ENCODE measurements at places on chromosomes 3 and 15.
A peak's percentile ranks its signal among the peaks of the same experiment; 100 is the strongest.

GRCh38 chr3:37323494-37323893 is 149.1 kb upstream of the LRRFIP2 start:
- no peak for DNase-seq

GRCh38 chr3:61780016-61780415 is 218.6 kb downstream of the PTPRG start:
- no peak for DNase-seq

GRCh38 chr3:52196977-52197376 is 983 bp upstream of the ALAS1 start:
- no peak for DNase-seq

- no peak for DNase-seq
These were observed 2.7 kb downstream of the MTFMT start for GRCh38 chr15:65026756-65027155.

DNA sequence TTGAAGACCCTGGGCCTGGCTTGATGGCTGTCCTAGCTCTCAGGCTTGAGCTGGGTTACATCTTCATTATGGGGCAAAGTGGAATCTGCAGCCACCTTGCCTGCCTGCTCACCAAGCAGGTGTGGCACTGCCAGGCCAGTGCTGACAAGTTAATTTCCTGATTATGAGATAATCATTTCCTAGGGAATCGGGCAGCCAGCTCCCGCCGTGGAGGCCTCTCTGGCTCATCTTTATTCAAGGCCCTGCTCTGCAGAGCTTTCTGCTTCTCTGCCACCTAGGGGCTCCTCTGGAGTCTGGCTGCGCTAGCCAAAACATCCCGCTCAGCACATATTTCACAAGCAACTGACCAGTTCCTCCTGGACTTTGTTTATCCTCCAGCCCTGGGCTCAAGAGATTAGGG is 9.9 kb downstream of the LOXL1 start:
- DNase-seq: no peak

- DNase-seq: peak; percentile 14
These were observed 7.9 kb upstream of the SRP14 start for GRCh38 chr15:40046721-40047414.

- no peak for DNase-seq
These were observed 82.0 kb downstream of the TIGIT start for GRCh38 chr3:114375608-114376421.

DNA sequence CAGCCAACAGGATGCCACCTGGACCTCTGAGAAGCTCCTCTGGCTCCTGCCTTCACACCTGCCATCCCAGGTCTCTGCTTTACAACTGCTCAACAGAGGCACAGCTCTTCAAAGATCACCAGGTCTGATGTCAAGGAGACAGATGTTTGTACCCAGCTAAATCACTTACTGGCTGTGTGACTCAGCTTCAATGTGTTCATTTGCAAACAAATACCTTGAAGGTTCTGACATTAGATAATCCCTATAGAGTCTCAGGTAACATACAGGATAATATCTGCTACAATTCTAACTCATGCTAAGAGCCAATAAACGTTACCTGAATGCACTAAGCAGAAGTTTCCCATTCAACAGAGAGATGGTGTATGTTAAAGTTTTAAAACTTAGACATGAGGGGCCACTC is 163.4 kb upstream of the IGF1R start:
- DNase-seq: no peak

- DNase-seq: no peak
These were observed 638 bp downstream of the BLOC1S6 start for GRCh38 chr15:45587863-45588170.

- no peak for DNase-seq
These were observed 28.1 kb upstream of the PROK2 start for GRCh38 chr3:71813073-71813472.

DNA sequence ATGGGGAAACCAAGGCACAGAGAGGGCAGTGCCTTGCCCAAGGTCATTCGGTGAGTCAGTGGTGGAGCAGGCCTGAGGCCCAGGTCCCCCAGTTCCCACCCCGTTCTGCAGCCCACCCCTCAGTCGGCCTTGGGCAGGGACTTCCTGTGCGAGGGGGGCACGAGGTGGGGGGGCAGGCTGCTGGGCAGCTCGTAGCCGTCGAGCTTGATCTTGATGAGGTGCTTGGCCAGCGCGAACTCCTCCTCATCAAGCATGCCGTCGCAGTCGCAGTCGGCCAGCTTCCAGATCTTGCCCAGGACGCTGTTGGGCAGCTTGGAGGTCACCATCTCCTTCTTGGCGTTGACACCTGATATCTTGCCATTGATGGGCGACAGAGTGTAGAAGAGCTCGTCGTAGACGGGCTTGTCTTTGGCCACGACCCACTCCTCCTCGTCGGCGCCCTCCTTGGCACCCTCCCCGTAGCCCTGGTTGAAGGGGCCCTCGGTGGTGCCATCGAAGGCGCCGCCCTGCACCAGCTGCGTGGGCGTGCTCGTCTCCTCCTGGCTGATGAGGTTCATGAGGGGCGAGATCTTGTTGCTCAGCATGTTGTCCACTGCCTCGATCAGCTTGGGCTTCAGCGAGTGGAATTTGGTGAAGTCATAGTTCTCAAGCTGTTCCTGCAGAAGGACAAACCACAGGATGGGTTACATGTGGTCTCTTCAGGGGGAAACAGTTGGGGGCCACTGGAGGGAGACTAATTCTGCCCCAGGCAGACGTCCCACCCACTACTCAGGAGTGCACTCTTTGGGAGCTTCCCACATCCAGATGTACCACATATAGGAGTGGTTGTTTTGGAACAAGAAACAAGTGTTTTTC is 6.9 kb upstream of the SPTBN5 start:
- no peak for DNase-seq

GRCh38 chr3:1766384-1766783 is 332.3 kb upstream of the CNTN4 start:
- DNase-seq: no peak

GRCh38 chr15:81271761-81272644 is 51.9 kb downstream of the STARD5 start:
- peak; percentile 32 for DNase-seq

DNA sequence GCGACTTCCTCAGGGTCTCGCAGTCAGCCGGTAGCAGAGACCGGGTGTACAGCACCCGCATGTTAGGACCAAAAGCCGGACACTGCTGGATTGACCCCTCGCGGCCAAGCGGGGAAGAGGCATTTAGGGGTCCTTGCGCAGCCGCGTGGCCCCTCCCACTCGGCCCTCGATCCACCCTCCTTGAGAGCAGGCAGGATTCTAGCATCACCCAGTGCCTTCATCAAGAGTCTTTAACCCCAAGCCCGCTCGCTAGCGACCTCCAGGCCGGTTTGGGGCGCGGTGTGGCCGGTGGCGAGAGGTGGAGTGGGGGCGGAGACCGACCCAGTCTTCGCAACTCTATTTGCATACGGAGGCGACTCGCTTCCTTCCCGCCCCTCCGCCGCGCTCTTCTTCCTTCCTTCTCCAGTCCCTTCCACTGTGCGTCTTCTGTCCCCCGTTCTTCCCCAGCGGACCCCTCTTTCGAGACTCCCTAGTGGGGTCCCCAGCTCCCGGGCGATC is at the start of gene ST6GAL1:
Gene ST6GAL1 (plus strand): TSS at position 384 of the 498 bp plus-strand sequence. CDS start 112,178 bp downstream, outside the sequence.
- DNase-seq: peak; percentile 88

DNA sequence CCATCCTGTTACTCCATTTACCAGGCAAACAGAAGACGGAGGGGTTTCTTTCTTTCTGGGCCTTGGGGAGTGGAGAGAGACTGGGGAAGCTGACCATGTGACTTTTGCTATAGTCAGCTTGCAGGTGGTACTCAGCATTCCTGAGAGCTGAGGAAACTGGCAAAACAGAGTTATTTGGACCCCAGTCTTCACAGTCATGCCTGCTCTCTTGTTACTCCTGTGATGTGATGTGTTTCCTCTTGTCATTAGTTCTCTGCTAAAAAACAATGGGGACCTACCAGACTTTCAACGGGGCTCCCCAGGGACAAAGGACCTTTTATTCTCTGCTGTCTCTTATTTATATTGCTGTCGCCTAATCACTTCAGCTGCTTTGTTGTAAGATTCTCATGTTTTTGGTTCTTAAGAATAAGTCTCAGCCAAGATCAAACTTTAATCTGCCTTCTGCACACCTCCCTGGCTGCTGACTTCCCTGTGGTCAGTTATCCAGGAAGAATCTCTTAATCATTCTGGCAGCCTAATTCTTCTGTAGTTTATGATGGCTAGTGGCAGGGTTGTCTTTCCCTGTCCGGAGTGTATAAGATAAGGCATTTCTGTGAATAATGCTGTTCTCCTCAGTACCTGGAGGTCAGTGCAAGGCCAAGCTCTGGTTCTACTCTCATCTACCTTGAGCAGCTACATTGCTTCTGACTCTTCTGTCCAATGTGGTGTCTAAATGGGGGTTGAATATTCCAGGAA is 8.8 kb downstream of the STARD9 start:
- peak; percentile 57 for DNase-seq

GRCh38 chr3:112508261-112508660 is 9.0 kb upstream of the BTLA start:
- DNase-seq: no peak

GRCh38 chr15:39530480-39531342 is 50.2 kb upstream of the THBS1 start:
- peak; percentile 77 for DNase-seq

- no peak for DNase-seq
These were observed 35.6 kb upstream of the SLC6A1 start for GRCh38 chr3:10956986-10957385.

- no peak for DNase-seq
These were observed 1.2 kb upstream of the ICE2 start for GRCh38 chr15:60480149-60480548.

DNA sequence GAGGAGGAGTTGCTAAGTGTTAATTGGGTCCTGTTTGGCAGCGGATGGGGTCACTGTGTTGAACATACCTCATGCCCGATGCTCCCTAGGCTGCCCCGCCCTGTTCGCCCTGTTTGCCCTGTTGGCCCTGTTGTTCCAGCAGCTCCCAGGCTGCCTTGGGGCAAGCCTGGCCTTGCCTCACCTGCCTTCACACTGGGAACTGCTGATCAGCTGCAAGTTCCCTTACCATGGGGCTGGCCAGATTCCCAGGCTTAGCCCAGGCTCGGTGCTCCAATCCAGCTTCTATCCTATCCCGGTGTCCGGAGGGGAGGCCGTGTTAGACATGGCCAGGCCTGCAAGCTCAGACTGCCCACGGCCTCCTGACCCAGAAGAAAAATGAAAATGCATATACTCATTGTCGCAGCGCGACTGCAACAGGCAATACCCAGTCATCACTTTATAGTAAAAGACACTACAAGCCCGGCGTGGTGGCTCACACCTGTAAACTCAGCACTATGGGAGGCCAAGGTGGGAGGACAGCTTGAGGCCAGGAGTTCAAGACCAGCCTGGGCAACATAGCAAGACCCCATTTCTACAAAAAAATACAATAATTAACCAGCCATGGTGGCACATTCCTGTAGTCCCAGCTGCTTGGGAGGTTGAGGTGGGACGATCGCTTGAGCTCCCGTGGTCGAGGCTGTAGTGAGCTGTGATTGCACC is 42.9 kb upstream of the ZNF710 start:
- peak; percentile 64 for DNase-seq

- DNase-seq: no peak
These were observed 49.8 kb upstream of the DAZL start for GRCh38 chr3:16654976-16655375.

DNA sequence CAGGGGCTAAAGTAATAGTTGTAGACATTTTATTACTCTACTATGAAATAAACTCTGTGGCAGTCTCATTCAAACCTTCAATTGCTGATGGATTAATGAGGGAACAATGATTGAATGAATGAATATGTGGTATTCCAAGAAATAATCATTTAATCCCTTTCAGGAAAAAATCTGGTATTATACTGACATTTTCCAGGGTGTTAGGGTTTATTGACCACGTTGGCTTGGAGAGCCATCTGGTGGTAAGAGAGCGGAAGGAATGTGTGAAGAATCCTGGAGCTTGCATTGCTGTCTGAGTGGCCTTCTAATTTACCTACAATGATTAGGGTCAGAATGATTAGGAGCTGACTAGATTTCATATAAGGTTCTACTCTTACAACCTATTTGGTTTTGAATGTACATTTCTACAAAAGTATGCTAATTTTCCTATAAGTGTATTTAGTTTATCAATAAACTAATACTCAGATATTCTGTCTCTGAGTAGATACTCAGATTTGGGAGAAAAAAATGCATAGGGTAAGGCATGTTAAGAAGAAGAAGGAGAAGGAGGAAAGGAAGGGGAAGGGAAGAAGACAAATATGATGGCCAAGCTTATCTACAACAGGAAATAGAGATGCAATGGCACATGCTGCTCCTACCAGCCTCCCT is 249.9 kb downstream of the ROBO1 start:
- DNase-seq: no peak

- DNase-seq: no peak
These were observed 4.9 kb downstream of the LEKR1 start for GRCh38 chr3:156831006-156831405.

DNA sequence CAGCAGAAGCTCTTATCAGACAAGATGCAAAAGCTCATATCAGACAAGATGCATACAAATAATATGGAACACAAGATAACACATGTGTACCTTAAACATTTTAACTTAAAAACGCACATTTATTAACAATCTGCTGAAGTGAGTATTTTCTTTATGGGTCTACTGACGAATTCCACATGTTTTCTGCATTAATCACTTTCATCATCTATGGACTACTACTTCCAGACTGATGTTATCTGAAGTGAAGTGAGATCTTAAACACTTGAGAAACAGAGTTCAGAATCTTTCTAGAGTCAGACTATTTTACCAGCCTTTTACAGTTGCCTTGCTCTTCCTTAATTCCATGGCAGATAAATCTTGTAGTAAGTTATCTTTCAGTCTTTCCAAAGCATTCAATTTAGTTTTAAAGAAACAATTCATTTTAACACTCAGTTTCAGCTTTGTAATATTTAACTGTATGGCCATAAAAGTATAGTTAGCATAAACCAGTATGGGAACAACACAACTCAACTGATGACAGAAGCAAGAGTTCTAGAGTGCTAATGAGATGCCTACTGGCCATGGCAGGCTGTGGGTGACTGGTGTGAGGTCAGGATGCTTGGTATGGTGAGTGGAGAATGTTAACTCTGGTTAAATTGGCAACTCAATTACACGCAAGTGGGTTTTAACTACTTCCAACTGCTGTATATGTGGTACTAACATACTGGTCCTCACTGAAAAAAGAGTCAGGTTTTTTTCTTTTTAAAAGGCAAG is 9.8 kb downstream of the CMTM6 start:
- no peak for DNase-seq

DNA sequence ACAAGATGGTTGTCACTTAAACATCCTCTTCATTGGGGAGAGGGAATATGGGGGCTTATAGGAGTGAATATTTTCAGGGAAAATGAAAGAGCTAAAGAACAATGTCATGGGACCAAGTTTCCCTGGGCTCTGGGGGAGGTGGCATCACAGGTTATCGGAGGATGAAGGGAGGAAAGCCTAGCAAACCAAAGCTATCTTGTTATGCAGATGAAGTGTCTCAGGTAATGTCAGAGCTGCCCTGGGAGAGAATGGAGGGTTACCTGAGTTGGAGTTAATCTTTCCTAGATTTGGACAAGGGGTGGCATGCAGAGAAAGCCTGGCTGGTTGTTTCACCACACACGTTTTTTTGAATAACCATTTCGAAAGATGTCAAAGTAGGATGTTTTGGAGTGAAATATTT is 308.1 kb upstream of the ATP10A start:
- no peak for DNase-seq

GRCh38 chr3:188200481-188200880 is 46.5 kb downstream of the LPP start:
- DNase-seq: no peak

GRCh38 chr3:6825524-6825923 is 35.4 kb upstream of the GRM7 start:
- DNase-seq: no peak

- DNase-seq: no peak
These were observed 128.4 kb upstream of the ZBED2 start for GRCh38 chr3:111723293-111724215.
